ENCODE measurements at places on chromosomes 1 and 21.
A peak's percentile ranks its signal among the peaks of the same experiment; 100 is the strongest.

DNA sequence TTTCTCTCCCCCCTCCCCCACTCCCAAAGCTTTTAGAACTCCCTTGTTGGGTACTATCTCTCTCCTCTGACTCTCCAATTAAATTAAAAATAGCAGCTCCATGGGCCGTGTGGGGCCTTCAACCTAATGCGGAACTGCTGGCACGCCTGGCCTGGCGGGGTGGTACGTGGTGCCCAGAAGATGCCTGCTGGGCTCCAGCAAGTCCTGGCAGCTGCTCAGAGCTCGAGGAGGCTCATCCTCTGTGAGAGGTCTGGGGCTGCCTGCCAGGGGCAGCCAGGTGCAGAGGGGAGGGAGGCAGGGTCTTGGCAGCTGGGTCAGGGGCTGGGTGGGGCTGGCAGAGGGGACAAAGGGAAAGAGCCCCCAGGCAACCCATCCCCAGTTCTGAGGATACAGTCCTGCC is 74.4 kb downstream of the ACTL8 start:
- no peak for DNase-seq

DNA sequence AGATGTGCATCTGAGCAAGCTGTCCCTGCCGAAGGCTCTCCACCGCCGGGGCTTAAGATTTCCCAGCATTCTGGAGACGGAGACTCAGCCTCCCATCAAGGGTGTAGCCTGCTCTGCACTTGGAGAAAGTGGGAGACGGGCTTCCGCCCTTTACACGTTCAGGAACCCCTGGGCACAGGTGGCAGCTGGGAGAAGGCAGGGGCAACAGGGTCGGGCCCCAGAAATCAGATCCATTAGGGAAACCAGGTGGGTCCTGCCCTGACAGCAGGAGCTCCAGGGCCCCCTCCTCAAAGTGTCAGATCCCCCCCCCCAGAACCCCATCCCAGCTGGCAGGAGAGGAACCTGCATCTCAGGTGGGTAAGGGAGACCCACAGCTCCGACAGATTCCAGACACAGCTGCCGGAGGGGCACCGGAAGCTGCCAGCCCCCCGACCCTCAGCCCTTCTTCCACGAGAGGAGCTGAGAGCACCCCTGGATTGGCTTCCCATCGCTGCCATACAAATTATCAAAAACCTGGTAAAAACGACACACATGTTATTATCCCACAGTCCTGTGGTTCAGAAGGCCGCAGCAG is 236.6 kb downstream of the NPHP4 start:
- DNase-seq, result no peak

DNA sequence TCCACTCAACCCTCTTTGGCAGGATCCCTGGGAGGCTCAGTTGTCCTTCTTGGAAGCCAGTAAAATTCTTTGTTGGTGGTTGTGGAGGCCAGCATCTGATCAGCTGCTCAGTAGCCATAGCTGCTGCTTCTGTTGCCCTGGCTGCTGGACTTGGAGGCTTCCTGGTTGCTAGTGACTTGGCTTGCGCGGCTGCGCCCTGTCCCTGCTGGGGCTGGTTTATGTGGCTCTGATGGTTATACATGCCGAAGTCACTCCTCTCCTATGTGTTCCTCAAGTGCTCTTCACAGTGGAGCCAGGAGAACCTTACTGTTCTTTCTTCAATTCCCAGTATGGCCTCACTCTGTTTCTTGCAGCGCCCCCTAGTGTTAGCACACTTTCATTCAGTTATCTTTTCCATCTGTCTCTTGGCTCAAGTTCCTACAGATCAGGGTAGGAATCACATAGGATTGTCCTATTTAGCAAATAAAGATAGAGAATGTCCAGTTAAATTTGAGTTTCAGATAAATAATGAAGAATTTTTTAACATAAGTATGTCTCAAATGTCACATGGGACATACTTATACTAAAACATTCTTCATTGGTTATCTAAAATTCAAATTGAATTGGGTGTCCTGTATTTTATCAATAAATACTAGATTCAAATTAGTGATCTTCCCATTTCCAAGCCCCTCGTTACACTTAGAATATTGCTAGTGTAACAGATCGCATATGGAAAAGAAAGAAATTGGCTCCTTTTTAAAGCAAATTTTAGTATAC is 176.5 kb downstream of the TGFB2 start:
- DNase-seq, result no peak

- DNase-seq, result no peak
Observed at GRCh38 chr1:52629325-52629643, 3.7 kb upstream of the SHISAL2A start.

- DNase-seq, result peak; percentile 37
Observed at GRCh38 chr1:115828101-115829022, 12.6 kb downstream of the NHLH2 start.

Measured in naive thymus-derived CD8-positive, alpha-beta T cell (primary cell).